ENCODE measurements at places on chromosomes 5 and 9.

DNA sequence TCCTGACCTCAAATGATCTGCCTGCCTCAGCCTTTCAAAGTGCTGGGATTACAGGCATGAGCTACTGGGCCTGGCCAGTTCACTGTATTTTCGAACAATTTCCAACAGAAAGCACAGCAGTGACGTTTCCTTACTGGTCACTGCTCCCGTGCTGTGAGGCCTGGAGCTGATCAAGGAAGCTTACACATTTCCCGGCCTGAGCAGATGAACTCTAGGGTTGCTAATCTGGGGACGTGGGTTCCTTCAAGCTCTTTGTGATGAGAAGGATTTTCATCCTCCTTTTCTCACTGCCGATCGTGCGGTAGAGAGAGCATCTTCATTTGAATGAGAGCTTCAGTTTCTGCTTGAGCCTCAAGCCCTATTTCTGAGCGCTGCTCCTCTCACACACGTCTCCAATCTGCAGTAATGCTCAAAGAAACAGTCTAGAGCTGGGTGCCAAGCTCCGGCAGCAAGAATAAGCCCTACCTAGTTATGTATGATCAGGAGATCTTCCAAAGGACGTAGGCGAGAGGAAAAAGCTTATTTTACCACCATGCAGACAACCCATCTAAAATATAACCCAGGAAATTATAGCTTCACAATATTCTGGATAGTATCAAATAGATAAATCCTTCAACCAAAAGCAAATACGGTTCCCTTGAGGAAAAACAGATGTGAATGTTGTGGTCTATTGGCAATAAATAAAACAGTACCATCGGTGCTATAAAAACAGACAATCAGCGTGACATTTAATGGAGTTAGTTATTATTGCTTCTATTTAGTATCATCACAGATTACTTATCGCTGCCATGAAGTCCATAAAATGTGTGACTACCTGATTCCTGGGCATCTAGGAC is 7.3 kb upstream of the SPATA24 start:
- no peak for DNase-seq

GRCh38 chr9:95307538-95307937 is 10.0 kb downstream of the FANCC start:
- DNase-seq, result no peak

- DNase-seq, result peak; percentile 92
Observed at GRCh38 chr9:104868687-104869404, 59.1 kb downstream of the ABCA1 start.

DNA sequence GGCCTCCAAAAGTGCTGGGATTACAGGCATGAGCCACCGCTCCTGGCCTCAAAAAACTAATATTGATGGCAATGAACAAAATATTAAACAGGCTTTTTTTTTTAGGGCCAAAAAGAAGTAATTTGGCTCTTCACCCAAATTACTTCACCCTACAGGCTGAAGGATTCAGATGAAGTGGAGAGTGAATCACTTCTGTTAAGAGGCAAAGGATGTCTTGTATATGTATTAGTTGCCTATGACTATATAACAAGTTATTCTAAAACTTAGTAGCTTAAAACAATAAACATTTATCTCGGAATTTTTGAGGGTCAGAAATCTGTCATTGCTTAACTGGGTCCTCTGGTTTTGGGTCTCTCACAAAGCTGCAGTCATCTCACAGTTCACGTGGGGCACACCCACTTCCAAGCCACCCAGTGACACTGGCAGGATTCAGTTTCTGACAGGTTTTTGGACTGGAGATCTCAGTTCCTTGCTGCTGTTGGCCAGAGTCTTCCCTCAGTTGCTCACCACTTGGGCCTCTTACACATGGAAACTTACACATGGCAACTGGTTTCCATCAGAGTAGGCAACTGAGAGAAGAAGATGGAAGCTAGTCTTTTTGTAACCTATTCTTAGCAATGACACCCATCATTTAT is 66.7 kb downstream of the IQGAP2 start:
- DNase-seq, result no peak

DNA sequence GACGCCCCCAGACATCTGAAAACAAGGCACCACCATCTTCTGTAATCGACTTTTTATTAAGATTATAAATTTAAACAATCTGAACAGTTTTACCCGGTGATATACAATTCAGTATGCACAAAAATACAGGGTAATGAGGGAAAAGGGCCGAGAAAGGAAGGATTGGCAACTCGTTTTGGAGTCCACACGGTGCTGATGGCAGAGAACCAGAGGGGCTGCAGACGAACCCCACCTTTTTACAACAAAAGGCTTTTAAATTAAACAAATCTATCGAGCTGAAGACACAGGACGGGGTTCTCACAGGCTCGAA is 2.6 kb downstream of the IER5L start:
- DNase-seq, result no peak

DNA sequence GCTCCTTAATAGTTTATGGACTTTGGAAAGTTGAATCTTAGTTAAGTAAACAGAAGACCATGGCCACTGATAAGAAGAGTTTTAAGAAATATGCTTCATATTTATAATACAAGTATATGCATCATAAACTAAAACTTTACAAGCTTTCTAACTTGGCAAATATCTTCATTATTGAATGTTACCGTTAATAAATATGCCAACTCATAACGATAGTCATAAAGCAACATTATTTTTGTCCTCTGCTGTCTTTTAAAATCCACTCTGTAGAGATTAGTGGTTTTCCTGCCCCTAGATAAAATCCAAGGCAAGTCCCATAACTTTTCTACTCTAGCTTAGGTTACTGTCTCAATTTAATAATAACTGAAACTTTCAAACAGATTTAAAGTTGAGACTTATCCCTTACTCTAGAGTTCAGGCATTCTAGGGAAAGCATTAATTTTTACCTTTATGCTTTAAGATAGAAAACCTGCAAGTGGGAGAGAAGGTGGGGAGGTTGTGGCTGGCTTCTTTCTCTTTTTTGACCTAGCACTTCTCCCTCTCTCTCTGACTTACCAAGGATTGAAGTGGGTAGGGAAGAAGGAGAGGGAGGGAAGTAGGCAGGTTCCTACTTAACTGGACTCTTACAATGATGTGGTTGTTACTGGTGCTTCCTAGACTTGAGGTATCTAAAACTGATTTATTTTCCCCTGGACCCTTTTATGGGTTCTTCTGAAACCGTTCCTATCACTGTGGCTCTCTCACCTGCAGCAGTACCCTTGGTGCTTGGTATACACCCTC is 29.6 kb downstream of the RNF145 start:
- no peak for DNase-seq

GRCh38 chr5:174559141-174559540 is 165.2 kb upstream of the MSX2 start:
- no peak for DNase-seq

- no peak for DNase-seq
Observed at GRCh38 chr5:142571371-142571770, 114.5 kb downstream of the FGF1 start.
